ENCODE measurements at places on chromosomes 12 and 14.

DNA sequence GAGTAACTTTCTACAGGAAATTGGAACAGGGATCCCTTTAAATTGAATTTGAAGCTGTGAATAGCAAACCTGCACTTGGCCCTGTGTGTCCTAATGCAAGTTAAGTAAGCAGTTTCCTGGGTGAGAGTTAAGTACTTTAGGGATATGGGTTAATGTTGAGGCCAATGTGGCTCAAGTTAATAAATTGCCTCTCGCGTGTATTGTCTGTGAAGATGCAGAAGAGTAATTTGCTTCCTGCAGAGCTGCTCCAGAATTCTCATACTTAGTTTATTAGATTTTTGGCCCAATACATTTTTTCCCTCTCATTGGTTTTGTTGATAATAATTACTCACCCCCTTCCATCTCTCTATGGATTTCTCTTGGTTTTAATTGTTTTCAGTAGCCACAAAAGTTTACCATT lies 86.5 kb downstream of the SLC25A47 start:
- no peak for DNase-seq

GRCh38 chr12:83168751-83169150 lies 482.0 kb downstream of the TMTC2 start:
- no peak for DNase-seq

GRCh38 chr12:103272949-103273348 lies 222.8 kb downstream of the C12orf42 start:
- no peak for DNase-seq

DNA sequence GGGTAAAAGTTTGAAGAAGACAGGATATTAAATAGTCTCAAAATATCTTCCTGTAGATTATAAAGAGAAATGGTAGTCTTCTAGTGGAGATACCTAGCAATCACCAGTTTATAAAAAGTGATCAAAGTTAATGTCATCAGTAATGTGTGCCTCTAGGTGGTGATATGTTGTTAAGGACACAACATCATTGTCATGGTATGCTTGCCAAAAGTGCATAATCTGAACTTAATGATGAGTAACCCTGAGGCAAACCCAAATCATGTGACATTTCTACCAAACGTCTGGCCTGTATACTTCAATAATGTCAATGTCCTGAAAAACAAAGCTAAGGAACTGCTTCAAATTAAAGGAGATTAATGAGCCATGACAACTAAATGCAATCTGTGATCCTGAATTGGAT lies 214.7 kb downstream of the PHLDA1 start:
- no peak for DNase-seq

DNA sequence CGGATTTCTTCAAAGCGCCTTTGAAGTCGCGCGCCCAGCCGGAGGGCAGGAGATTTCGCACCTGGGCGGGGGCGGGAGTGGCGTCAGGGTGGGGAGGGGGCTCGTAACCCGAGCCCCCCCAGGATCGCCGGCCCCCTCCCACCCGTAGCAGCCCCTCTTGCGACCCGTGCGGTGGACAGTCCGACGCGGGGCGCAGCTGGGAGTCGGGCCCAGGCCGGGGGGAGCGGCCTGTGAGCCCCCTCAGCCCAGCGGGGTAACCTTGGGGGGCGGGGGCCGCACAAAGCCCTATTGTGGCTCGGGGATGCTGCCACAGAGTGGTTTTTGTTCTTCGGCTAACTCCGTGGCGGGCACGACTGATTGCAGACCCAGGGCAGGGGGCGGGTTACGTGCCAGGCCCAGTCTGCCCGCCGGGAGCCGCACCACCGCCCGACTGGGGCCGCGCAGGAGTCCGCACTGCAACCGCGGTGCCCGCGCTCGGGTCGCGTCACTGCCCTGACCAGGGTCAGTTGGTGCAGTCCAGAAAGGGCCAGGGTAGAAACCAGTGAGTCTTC lies 4.2 kb upstream of the AAAS start:
- DNase-seq: no peak

- DNase-seq: no peak
Measured at GRCh38 chr14:50055461-50056228, 60.7 kb downstream of the VCPKMT start.

GRCh38 chr12:94640134-94640928 lies 10.0 kb downstream of the TMCC3 start:
- DNase-seq: no peak

- DNase-seq: no peak
Measured at GRCh38 chr12:8513256-8513655, at the start of gene CLEC4D. TSS of gene CLEC4D (plus strand) at chr12:8513503. CDS start at chr12:8513733, 230 bp downstream.

GRCh38 chr12:45575823-45576475 lies 153.6 kb upstream of the ARID2 start:
- no peak for DNase-seq

DNA sequence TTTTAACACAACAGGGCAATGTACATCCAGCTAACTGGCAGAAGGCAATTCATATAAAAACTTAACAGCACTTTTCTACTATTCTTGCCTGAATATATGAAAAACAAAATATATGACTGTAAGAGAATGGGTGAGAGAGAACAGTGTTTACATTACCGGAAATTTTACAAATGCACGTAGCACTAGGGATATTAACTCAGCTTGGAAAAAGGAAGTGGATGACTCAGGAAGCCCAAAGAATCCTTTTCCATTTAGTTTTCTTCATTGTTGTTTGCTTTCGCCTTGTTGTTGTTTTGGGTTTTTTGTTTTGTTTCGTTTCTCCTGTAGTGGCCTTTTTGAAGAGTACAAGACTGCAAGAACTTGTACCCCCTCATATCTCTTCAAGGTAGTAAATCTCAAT lies 295.5 kb downstream of the EGLN3 start:
- DNase-seq: no peak

DNA sequence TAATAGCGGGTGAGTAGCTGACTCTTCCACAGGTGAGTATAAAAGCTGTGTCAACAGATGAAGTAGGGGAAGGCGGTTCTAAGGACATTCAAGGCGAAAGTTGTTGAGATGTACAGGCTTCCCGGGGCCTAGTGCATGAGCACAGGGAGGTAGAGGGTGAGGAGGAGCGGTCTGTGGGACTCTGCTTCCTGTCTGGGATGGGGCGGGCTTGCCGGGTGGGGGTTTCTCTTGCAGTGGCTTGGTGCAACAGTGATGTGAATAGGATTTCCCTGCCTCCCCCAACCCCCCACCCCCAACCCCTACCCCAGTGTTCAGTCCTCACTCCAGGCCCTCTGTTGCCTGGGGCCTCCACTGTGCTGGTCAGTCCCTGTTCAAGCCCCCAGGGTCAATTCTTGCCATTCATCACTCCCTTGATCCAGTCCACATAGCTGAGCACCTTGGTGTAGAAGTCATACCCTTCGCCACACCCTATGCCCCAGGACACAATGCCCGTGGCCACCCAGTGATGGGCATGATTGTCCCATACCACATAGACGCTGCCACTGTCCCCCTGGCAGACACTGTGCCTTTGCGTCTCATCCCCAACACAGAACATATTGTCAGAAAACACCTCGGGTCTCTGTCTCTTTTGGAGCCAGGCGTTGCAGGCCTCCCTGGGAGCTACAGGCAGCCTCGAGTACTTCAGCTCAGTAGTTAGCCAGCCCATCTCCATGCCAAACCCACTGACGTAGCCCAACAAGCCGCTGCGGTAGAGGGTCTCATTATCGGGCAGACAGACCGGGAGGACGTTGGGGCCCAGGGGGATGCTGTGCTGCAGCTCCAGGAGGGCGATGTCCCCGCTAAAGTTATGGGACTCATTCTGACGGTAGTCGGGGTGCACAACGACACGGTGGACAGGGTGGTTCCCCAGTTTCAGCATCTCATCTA lies 4.0 kb upstream of the C1R start:
- no peak for DNase-seq

- no peak for DNase-seq
Measured at GRCh38 chr12:124397807-124398577, 103.1 kb downstream of the RFLNA start.

GRCh38 chr14:79370969-79371368 lies 840.3 kb downstream of the DIO2 start:
- DNase-seq: no peak

- no peak for DNase-seq
Measured at GRCh38 chr12:108332791-108333382, 6.2 kb downstream of the CMKLR1 start.

DNA sequence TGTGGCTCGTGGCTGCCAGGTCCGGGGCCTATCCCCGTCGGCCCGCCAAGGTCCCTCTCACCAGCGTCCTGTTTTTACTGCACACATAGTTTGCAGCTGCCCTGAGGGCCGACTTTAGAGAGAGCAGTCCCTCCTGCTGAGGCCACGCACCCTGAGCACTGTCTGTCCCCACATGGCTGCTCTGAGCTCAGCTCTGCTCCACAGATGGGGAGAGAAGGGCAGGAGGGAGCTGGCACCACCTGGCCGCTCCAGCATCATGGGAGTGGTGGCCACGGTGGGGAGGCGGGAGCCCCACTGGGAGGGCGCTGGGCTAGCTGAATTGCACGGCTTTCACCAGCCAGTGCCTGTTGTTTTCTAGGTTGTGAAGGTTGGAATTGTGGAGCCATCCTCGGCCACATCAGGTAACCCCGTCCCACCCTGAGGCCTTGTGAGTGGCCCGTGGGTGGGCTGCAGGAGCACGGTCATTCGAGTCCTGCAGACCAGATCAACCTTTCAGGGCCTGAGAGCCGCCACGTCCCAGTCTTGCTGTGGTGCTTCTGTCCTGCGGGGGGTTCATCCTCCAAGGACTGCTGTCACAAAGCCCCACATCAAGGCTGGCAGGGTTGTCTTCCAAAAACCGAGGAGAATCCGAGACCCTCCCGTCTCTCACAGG lies 7.4 kb upstream of the TEX22 start:
- DNase-seq: no peak

DNA sequence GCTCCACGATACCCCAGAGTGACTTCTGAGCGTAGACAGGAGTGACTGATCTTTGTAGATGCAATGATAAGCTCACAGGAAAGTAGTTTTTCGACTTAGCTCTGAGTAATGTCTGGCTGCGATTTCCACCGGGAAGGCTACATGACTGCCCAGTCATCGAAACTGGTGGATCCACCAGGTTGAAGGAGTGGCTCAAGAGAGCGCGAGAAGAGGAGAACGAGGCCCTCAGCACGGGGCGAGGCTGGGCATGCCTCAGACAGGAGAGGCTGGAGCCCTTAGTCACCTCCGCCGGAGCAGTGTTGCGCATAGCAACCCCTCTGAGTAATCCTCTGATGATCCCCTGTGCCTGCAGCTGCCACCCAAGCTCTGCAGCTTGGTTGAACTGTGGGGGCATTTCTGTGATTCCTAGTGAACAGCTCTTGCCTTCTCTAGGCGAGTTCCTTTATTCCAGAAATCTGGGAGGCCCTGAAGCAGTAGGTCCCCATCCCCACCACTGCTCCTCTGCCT lies 25.6 kb downstream of the ELK3 start:
- no peak for DNase-seq

DNA sequence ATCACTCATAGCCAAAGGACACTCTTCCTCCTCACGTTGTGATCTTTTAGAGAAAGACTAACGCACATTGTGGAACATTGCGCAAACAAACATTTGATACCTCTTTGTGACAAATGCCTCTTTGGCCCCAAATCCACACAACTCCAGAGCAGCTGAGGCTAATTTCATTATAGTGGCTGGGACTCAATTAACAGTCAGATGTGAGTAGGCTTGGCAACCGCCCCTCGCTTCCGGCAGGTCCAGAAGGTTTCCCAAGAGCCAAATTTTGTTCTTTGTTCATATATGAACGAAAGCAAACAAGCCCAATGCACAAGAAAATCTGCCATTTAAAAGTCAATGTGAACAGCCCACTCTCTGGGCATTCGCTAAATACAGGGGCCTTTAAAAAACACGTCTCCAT lies 273.9 kb downstream of the GLT1D1 start:
- no peak for DNase-seq

GRCh38 chr14:70425354-70425753 lies 8.5 kb upstream of the SYNJ2BP start:
- no peak for DNase-seq

DNA sequence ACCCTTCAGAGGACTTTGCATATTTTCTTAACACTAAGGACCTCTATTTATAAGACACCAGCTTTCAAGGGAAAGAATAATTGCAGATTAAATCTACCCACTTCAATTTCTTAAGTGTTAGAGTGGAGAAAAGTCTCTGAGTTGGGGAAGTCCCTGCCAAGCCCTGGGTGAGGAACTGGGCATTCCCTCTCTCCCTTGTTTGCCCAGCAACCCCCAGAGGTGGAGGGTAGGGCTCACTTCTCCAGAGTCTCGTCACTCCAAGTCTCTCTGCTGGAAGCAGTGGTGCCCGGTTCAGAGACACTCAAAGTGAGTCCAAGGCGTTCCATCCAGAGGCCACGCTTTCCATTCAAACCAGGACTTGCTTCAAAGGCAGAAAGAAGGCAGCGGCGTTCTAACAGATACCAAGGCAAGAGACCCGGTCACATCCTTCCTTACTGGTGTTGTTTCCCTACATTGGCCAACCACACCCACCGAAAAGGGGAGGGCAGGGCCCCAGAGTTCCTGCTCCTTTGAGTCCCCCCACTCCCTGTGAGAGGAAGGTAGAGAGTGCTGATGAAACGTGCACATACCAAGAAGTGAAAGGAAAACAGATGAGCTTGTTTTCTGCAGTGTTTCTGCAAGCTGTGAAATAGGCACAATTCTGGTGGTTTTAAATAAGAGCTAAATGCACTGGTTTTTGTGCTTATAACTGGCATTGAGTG lies 6.1 kb upstream of the BDKRB2 start:
- no peak for DNase-seq

DNA sequence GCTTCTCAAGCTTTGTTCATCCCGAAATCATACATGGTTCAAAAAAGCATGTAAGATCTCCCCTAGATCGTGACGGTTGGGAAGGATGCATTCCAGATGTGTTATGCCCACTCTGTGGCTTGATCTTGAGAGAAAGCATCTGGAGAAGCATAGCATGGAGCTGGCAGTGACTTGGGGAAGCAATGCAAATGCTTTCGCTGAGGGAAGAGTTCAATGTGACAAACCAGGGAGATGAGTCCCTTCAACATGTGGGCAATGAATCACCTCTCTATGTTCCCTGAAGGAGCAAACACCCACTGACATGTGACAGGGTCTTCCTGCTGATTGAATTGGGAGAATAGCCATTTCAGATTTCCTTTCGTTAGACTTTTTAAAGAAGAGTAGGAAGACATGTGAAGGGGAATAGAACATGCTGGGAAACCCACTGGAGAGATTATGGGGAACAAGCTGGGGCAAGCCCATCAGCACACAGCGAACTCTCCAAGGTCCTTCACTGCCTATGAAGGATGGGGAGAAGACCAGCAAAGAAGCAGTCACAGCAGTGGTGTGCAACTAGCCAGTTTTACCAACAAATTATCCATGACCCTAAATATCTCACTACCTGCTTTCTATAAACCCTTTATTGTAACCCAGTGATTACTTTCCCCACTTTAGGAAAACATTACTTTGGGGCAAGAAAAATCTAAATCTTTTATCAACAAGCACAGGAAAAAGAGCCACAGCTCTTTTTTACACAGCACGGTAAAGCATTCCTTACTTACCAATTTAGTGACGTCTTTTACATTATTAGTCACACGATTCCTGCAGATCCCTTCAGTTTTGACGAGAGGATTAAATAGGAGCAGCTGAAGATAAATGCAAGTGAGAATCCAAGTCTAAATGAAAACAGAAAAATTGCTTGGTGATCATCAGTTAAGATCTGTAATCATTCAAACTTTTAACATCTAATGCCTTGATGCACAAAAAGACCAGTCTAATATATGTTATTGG lies 35.0 kb downstream of the KITLG start:
- no peak for DNase-seq

GRCh38 chr14:75318353-75318752 lies 39.7 kb downstream of the FOS start:
- no peak for DNase-seq

GRCh38 chr12:113022563-113023297 lies 33.8 kb upstream of the DTX1 start:
- DNase-seq: no peak

All from iPS DF 6.9 (cell line).